Astrocyte of the spinal cord (primary cell): ENCODE measurements at places on chromosomes 1 and 21.

- DNase-seq: no peak
These were observed 26.5 kb downstream of the TSNAX start for GRCh38 chr1:231554969-231555368.

DNA sequence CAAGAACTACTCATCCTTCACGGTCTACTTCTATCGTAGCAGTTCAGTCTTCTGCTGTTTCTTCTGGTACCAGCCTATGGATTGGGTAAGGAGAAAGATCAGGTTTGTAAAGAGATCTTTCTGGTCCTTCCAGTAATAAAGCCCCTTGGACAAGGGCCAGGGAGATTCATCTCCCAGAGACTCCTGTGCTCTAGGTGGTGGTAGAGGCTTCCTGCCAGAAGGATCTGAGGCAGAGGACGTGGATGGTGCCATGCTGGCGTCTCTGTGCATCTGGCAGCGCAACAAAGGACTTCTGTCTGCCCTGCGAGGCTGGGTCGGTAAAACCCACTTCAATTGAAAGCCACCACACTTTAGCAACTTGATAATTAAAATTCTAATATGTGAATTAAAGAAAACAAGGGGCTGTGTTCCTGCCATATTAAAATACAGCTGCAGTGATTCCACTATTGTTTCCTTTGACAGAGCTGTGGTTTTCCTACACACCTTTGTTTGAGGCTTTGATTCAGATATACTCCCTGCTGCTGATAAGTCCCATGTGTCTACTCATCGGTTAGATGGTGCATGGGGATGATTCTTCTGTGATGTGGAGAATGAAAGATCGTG, 73.6 kb downstream of the ROR1 start:
- no peak for DNase-seq

GRCh38 chr1:207863893-207864535, 46.9 kb downstream of the CD34 start:
- DNase-seq: no peak

DNA sequence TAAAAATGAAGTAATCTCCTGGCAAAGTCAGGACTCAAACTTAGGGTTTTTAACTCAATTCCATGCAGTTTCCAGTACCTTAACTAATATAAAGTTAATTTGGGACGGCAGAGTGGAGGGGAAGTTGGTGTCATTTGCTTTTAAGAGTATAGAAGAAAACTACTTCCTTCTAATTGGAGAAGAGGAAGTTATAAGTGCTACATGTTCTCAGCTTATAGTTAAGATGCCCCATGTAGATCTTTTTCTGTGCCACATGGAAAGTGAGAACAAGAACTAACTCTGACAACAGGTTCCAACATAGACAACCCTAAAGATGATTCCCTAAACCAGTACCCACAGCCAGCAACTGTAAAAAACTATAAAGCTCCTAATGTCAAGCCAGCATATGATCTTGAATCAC, 11.5 kb downstream of the RRAGC start:
- no peak for DNase-seq

DNA sequence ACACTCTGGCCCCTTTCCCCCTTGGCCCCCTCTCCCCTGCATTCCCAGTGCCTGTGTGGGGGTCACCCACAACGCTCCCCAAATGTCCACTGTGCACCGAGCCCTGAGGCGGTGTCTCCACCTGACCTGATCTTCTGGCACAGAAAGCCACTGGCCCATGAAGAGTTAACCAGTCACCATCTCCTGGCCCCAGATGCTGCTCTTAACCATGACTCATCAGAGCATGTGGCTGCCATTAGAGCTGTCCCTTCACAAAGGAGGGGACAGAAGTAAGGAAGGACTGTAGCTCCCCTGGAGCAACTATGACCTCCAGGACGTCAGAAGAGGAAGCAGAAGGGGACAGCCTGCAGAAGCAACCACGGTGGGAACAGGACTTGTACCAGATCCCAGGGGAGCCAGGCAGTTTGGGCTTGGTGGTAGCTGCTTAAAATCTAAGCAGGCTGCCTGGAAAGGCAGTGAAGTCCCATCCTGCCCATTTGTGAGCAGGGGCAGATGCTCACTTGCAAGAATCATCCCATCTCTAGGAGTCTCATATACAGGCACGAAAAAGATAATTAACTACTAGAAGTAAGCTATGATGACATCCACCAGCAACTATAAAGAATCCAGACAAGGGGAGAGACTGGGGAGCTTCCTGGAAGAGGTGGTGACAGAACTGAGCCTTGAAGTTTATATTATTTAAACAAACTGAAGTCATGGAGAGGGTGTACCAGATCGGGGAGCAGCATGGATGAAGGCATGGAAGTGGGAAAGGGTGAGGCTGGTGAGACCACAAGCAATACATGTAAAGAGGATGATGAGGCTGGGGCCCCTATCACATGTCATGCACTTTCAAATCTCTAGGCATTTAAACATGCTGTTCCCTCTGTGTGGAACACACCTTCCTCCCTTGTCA, 1.1 kb upstream of the TTC39A start:
- peak; percentile 36 for DNase-seq

DNA sequence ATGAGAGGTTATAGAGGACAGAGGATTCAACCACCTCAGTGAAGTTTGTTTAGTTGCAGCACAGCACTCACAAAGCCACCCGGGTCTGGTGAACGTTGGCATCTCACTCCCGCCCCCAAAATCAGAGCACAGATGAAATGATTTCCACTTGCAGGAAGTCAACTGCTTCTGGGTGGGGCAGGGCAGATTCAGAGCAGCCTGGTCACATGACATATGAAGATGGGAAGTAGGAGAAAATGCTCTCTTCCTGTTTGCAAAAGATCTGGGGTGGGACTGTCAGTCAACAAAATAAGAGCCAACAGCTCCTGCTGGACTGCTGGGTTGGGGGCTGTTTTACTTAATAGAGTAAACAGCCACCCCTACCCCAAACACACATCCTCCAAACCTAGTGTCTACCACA, 43.2 kb downstream of the LRRC71 start:
- DNase-seq: no peak

DNA sequence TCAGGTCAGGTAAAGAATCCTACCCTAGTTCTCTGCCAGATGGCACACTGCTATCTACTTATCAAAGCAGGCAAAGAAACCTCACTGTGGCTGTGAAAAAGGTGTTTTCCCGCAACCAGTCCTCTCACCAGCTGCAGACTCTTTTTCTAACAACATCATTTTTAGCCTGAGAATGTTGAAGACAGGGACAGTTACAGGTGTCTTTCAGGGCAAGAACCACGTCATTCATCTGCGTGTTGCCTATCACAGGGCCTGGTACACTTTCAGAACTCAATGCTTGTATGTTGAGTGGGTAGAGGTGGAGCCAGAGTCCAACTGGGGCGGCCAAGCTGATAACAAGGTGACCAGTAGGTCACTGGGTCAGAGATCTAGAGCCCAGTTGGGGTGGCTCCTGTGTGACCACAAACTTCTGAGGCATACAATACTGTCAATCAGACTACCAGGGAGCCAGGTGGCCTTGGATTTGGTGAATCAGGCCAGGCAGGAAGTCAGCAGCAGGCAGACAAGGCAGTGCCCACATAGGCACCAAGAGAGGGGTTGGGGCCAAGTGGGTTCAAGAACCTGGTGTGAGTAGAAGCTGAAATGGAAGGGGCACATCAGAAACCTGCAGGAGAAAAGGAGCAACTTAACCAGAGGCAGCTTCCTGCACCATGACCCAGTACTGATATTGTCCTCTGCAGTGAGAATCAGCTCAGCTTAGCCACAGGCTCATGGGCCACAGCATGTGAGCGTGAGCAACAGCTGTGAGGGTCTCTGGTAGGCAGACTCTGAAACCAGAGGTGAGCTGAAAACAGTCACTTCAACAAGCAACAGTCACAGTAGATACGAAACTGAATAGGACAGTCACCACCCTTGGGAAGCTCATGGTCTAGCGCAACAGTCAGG, 123.6 kb downstream of the DTL start:
- DNase-seq: no peak

- DNase-seq: no peak
These were observed 25.1 kb downstream of the POFUT2 start for GRCh38 chr21:45262616-45263015.

DNA sequence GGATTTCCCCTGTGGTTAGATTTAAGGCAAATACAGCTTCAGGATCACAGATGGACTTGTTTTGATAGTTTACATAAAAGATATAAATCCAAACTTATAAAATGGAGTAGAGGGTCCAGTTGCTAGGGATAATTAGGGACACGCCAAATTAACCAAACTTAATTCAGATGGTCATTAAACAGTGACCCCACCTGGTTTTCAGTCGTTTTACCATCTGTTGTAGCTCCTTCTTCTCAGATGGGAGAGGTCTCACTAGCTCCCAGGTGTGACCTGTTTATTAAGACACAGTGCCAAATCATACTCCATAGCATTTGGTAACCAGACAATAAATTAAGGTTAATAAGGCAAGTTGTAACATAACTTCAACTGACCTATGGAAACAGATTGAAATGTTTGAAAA, 8.1 kb upstream of the GADD45A start:
- DNase-seq: no peak

DNA sequence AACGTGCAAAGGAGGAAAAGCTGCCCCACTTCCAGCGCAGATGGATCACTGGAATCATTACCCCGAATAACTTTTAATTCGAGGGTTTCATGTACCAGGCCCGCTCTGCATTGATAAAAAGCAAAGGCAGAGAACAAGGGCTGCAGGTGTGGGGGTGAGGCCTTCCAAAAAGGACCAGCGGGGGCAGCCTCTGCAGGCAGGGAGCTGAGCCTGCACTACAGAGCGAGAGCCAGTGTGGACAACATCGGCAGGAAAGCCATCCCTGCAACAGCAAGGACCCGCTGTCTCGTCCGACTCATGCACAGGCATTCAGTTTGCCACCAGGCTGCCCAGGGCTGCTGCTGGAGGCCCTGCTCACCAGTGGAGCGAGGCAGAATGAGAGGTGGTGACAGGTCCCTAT, 27.1 kb upstream of the AJAP1 start:
- DNase-seq: no peak

- DNase-seq: no peak
These were observed 12.7 kb downstream of the USP48 start for GRCh38 chr1:21770201-21770600.
